ENCODE measurements at places on chromosomes 3 and 15.
A peak's percentile ranks its signal among the peaks of the same experiment; 100 is the strongest.

GRCh38 chr3:52204337-52205073 lies 6.5 kb downstream of the ALAS1 start:
- DNase-seq = peak; percentile 78

DNA sequence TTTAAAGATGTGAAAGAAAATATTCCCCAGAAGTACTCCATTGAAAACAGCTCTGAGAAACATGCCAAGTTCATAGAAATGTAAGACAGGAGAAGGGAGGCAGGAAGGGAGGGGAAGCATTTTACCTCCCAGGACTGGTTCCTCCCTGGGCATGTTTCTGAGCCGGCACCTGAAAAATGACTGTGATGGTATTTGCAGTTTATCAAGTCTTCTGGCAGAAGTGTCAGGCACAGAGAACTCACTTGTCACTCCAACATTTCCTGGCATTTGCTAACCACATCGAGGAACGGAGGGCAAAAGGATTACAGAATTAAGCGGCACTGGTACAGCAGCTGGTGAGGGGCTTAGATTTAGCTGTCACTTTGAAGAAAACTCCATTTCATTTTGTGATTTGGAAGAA lies 1054.0 kb downstream of the TUSC7 start:
- DNase-seq = no peak

DNA sequence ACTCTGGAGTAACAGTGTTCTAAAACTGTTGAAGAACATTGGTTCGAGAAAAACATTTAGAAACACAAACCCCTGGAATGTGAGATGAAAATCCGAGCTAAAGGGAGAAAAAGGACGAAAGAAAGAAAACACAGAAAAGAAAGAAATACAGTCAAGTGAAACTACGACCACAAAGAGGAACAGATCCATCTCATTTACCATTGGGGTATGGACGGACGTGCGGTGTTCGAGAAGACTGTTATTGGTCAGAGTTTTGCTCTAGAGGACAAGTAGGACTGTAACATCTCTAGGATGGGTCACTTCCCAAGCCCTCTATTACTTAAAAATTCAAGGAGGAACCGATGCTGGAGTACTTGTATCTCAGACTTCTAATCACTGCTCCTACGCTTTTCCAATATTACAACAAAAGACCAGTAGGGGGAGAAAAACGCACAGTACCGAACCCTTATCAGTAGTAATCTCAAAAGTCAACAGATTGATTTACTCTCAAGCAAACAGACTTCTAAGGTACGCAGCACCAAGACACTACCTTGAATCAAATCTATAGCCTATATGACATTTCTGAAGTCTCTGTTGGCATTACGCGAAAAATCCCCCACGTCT lies 1.1 kb upstream of the PIK3CA start:
- DNase-seq = peak; percentile 70

DNA sequence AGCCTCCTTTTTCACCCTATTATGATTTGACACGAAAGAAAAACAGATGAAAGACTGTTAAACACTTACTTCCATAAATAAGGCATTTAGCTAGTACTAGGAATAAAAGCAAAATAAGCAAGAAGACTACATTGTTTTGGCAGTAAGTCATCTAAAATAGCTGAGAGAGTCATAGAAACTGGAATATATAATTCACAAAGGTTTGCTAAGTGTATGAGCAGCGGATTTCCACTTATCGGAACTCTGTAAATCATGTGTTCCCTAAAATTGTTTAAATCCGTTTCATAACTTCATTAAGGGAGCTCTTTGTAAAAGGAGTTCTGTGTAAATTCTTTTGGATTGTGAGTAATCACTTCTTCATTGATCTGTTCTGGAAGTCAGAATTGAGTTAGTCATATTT lies 202.5 kb upstream of the CBLB start:
- DNase-seq = no peak

DNA sequence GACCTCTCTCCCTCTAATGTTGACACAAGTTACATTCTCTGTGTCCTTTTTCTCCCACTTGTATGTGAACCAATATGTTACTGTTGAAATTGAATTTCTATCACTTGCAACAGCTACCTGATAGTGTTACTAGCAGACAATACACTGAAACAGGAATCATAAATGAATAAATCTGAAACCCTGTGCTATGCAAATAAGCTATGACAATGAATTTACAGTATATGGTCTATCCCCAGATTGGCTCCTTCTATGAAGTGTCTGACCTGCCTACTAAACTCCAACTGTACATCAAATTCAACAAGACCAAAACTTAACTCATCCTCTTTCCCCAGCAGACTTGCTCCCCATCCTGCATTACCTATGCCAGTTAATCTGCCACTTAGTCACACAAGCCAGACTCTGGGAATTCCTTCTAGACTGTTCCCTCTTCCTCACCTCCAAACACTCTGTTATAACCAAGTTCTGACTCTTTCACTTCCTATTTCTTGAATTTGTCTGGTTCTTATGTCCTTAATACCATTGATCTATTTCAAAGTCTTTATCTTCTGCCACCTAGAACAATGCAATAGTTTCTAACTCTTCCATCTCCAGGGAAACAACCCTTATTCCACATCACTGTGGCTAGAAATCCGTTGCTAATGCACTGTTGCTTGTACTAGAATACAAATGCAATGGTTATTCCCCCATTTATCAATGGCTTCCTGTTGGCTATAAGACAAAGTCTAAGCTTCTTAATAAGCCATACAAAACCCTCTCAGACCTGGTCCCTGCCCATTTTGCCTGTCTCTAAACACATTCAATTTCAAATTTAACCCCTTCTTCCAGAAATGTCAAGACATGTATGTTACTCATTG lies 13.4 kb upstream of the ZNF639 start:
- no peak for DNase-seq

DNA sequence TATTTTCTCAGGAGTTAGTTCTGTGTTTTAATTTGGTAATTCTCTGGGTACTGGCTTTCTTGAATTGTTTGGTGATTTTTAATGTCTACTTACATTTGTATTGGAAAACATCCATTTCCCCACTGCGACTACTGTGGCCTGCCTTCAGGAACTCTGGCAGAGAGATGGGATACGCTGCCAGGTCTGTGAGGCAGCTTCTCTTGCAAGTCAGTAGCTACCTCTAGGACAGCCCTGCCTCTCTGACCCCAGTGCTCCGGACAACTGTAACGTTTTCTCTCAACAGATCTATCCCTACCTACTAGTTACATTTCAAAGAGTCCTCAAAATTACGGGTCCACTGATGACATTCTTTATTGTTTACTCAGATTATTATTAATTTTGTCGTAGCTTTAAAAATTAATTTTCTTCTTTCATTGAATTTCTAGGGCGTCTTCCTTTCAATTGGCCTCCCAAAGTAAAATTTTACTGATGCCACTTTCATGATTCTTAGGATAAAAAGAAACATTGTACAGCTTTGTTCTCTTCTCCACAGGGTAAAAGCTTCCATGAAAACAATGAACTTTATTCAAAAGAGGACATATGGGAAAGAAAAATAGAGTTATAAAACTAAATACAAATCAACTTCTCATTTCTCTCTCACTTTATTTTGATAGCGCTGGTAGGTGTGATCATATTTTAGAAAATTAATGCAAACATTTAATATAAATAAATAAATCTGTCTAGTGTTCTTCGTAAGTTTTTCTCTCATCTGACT lies 123.2 kb upstream of the GOLGA8J start:
- DNase-seq = no peak

GRCh38 chr3:71926262-71926600 lies 141.3 kb upstream of the PROK2 start:
- peak; percentile 50 for DNase-seq

- DNase-seq = no peak
These were observed 87.1 kb downstream of the PTPRG start for GRCh38 chr3:61648481-61648880.
